ENCODE measurements at places on chromosomes 1 and 21. TPM values are rescaled to one million over a fixed set of nuclear protein-coding genes. Genes with fewer than 3 reads are reported as not detected.
A peak's percentile ranks its signal among the peaks of the same experiment; 100 is the strongest.

- no peak for DNase-seq
These were observed 1285.8 kb upstream of the NCAM2 start for GRCh38 chr21:19712441-19712840.

The ERICH3 gene
- total RNA-seq: not detected

The TDRD5 gene
- total RNA-seq: not detected

- DNase-seq: peak; percentile 51
These were observed 97.1 kb downstream of the AK5 start for GRCh38 chr1:77378723-77379535.

The RXRG gene
- total RNA-seq: not detected

The RIIAD1 gene
- not detected for total RNA-seq

The LEMD1 gene
- total RNA-seq: 0.36 TPM

- DNase-seq: no peak
These were observed 139.1 kb upstream of the FMN2 start for GRCh38 chr1:239952348-239953308.

GRCh38 chr1:63414691-63415365 is 47.4 kb downstream of the ALG6 start:
- DNase-seq: no peak

The DMBX1 gene
- not detected for total RNA-seq

- DNase-seq: no peak
These were observed 571 bp upstream of the CAPN9 start for GRCh38 chr1:230746617-230747016.

DNA sequence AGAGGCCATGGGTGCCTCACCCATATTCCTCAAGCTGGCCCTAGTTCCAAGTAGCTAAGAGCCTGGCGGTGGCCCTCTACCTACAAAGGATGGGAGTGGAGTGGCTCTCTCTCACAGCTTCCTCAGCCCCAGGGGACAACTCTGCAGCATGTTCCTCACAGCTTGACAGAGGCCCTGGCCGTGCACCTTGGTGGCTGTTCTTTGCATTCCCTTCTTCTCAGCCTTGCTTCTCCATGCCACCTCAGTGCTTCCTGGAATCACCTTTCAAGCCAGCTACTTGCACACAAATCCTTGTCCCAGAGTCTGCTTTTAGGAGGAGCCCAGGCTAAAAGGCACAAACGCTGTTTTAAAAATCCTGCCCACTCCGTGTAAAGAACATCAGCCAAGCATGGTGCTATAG is 69.0 kb upstream of the DIRAS3 start:
- DNase-seq: no peak

- DNase-seq: no peak
These were observed 63.4 kb downstream of the MAGI3 start for GRCh38 chr1:113453771-113454083.

DNA sequence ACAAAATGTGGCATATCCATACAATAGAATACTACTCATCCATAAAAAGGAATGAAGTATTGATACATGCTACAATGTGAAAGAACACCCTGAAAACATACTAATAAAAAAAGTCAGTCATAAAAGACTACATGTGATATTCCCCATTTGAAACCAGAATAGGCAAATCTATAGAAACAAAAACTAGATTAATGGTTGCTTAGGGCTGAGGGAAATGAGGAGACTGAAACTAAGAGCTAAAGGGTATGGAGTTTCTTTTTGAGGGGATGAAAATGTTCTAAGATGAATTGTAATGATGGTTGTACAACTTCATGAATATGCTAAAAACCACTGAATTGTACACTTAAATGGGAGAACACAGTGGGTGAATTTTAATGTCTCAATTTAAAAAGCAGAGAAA is 50.9 kb downstream of the ACBD6 start:
- no peak for DNase-seq

GRCh38 chr1:33875862-33876261 is 12.0 kb downstream of the HMGB4 start:
- peak; percentile 11 for DNase-seq

All from fibroblast of the aortic adventitia (primary cell).